HS-5 (cell line): ENCODE measurements at places on chromosomes 12 and 14.

DNA sequence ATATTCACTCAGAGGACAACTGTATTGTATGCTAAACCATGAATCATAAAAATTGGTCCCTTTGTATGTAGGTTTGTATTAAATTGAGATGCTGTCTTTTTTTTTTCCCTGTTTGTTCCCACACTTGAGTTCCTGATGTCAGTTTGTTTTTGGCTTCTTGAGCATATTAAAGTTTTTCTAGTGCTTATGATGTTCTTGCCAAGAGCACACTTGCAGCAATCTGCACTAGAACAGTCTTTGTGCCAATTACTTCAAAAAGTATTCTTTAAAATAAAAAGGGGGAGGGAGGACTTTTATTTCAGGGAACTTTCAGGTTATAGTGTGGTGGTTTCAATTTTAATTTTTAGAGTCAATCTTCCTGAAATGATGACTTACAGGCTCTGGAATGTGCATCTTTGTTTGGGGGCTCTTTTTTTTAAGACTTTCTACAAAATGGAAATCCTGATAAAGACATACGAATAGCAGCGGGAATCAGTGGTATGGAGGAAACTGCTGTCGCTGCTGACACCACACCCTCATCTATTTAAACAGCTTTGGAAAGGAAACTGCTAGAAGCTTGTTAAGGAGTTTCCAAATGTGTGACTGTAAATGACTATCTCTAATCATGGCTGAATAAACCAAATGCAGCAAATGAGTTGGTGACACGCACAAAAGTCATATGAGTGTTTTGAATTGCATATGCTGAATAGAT, 188.6 kb downstream of the EGLN3 start:
- no peak for DNase-seq

GRCh38 chr14:39984323-39984722, 552.1 kb upstream of the FBXO33 start:
- no peak for DNase-seq

- DNase-seq = no peak
These were observed 34.8 kb downstream of the AMN start for GRCh38 chr14:102957222-102957621.

DNA sequence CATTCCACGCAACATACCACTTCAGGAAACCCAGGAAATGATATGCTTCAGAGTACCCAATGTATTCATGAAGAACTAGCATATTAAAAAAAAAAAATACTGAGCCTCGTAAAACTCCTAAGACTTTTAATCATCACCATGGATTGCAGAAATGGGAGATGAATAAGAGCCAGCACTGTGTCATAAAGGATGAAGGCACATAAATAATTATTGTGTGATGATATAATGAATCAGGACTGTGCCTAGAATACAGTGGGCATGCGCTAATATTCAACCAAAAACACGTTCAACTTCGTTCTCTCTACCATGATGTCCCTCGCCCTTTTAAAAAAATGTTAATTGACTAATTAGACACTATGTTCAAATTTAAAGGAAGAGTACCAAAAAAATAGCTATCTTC, 68.7 kb downstream of the CIT start:
- peak; percentile 16 for DNase-seq

DNA sequence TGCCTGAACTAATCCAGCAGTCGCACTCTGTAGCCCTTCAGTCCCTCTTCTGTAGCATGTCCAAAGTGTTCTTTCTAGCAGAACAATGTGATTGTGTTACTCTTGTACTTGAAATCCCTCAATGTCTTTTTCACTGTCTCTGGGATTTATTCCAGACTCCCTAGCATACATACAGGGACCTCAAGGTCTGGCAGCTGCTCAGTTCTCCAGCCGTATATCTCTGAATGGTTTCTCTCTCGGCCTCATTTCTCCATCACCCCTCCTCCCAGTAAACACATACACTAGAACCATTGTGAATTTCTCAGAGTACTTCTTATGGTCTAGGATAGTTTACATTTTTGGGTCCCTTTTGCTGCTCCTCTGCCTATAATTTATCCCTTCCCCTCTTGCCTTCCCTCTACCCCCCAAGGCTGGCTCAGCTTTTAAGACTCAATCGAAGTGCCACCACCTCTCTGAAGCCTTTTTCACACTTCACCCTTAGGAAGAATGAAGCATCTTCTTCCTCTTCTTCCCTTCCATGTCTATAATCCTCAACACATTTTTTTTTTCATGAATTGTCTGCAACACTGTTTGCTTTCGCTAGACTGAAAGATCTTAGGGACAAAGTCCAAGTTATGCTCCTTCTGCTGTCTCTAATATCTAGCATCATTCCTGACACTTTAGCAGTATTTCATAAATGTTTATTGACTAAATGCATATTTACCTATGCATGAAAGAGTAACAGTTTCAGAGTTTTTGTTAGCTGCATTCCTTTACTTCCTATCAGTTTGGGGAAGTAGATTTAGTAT, 446.1 kb downstream of the ZFP36L1 start:
- DNase-seq = no peak

- DNase-seq = no peak
These were observed 126.7 kb downstream of the TMEM132D start for GRCh38 chr12:129776977-129777667.

DNA sequence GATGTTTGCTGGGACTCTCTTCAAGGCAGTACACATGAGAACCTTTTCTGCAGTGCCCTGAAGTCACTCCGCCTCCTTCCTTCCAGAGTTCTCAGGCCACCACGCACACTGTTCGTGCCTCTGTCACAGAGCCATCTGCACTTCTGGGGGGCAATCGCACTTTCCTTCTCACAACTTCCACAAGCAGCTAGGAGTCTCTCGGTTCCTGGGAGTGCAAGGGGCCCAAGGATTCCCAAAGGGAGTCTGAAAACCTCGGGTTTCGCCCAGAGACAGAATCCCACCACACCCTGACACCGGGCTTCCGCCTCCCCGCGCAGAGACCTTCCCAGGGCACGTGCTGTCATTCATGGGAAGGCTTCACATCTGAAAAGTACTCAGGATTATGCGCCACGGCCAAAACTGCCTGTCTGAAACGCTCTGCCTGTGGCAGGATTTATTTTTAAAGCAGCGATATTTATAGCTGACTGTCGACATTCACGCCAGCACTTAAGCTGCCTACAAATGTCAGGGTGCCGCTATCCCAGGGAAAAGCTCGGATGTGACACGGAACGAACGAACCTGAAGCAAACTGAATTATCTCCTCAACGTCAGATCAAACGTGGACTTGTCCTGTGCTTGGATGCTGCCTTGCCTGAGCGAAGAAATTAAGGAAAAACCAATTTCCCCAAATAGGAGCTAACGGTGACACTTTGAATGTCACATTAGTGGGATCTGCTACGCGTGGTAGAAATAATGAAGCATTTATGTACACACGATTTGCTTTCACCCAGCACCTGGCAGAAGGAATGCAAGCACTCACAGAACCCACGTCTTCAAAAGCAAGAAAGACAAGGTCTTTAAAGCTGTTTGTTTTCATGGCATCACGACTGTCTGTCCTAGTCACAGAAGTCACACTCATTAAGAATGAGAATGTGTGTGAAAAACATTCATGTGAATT, 154.0 kb downstream of the PIWIL1 start:
- no peak for DNase-seq

- DNase-seq = no peak
These were observed 484 bp downstream of the RIC8B start for GRCh38 chr12:106774808-106775524.

DNA sequence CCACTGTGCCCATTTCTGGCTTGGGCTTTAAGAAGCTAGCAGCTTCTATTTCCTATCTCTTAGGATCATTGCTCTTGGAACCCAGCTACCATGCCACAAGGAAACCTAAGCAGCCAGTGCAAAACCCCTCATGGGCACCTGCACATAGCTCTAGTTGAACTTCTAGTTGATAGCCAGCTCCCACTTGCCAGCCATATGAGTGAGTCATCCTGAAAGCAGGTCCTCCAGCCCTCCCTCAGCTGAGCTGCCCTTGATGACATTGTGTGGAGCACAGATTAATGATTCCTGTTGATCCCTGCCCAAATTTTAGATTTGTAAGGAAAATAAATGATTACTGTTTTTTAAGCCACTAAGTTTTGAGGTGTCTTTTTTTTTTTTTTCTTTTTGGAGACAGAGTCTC, 234.2 kb upstream of the FBXO33 start:
- DNase-seq = no peak

GRCh38 chr12:49554266-49554665, 13.7 kb downstream of the MCRS1 start:
- no peak for DNase-seq

GRCh38 chr12:132617822-132618682, 524 bp upstream of the P2RX2 start:
- DNase-seq = no peak

- no peak for DNase-seq
These were observed 661 bp downstream of the DENR start for GRCh38 chr12:122753319-122753650.

DNA sequence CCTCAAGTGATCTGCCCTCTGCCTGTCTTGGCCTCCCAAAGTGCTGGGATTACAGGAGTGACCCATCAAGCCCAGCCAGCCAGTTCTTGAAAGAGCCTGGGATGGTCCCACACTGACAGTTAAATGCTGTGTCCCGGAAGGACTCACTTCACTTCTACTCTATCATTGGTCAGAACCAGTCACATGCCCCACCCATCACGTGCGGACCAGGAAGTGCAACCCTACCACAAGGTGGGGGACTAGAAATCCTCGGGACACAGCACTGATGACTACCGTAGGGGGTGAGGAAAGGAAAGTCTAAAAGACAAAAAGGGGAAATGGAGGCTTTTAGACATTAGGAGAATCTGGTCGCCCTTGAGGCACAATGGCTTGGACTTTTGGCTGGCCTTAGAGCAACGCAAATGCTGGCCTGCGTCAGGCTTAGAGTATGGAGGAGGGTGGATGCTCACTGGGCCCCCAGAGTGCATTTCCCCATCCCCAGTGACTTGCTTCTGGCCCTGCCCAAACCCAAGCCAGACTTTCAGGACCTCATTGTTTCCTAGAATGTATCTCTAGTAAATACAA, 207.7 kb downstream of the TTC8 start:
- DNase-seq = no peak

DNA sequence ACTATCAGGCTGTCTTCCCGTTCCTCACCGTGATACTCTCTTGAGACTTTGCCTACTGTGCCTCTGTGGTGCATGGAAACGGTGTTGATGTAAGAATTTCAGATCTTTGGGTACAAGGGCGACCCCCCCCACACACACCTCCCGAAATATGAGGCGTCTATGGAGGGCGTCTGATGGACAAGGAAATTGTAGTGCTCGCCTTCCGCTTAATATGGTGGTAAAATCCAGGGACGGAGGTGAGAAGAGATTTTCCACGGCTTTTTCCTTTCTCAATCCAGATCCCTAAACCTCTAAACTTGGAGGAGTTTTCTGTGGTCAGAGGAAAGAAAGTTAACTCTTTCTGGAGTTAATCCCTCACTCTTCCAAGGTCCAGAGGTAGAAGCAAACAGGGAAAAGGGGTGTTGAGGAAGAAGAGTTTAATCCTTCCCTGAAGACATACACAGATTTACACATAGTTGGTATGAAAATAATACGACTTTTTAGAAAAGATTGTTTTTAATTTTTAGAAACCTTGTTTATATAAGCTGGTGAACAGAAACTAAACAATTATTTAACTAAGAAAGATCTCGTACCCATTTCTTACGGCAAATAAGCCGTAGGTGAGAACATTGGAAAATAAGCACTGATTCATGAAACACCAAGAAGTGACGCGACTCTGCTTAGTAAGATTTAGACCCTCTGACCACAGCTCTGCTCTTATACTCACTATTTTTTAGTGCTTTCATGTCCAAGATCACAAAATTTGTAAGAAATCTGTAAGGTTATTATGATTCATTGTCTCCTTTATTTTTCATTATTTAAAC, 23.1 kb upstream of the RNASE12 start:
- no peak for DNase-seq

DNA sequence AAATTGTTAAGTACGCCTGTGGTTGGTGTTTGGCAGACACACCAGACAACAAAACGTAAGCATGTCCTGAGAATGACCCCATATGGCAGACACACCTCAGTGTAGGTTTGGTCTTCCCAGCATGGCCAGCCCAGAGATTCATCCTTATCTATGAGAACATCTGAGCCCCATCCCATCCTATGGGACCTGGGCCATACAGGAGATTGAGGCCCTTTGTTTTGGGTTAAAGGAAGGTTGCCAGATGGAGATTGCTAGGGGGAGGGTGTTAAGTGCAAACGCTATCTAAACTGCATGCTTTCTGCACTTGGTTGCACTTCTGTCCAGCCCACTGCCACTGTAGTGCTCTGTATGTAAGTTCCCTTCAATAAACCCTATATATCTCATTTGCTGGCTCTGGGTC, 4.1 kb upstream of the PCNX4 start:
- no peak for DNase-seq

- DNase-seq = no peak
These were observed 28.3 kb downstream of the PTPRO start for GRCh38 chr12:15350643-15351042.

DNA sequence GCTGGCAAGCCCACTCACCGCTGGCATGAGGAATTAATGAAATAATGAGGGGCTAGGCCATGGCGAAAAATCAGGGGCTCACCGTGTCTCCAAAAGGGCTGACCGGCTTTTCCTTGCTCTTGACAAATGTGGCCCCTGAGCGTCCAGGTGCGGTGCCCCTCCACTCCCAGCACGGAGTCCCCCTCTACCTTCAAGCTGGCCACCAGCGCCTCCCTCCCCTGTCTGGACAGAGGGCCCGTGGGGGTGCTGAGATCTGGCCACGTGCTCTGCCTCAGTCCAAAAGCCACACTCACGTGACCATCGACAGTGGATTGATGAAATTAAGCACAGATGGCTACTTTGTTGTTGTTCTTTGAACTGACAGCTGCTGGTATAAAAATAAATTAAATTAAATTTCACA, 78.8 kb upstream of the BCL11B start:
- DNase-seq = no peak

DNA sequence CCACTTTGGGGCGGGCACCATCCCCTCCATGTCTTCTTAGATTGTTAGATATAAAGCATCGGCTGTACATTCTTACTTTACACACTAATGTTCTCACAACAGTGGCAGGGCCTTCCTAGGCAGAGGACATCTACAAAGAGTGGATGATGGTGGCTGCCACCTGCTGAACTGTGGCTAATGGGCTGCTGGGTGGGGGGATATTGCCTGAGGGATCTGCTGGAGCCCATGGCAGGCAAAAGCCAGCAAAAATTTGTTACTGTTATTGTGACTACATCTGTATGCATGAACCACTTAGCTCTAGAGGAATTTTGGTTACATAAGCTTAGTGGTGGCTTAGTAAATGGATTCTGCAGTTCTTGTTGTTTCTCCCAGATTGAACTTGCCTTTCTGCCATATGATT, 52.6 kb downstream of the DIP2B start:
- no peak for DNase-seq

GRCh38 chr14:61145034-61145902, 135.9 kb downstream of the TMEM30B start:
- peak; percentile 78 for DNase-seq

DNA sequence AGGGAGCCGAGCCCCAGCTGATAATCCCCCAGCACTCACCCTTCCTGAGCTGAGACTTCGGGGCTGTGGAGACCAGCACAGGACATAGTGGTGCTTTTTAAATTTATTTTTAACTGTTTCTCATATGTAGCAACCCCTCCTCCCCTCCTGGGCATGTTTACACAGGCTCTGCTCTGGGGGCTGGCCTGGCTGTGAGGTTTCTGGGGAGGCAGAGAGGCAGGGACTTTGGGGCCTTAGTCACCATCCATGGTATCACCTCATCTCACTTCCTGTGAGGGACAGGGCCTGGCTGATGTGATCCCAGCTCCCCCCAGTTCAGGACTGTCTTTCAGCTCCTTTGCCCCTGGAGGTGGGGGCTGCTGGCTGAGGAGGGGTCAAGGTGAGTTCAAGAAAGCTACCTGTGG, 20.4 kb downstream of the VASH1 start:
- DNase-seq = no peak
